ENCODE measurements at places on chromosomes 7 and 10.

DNA sequence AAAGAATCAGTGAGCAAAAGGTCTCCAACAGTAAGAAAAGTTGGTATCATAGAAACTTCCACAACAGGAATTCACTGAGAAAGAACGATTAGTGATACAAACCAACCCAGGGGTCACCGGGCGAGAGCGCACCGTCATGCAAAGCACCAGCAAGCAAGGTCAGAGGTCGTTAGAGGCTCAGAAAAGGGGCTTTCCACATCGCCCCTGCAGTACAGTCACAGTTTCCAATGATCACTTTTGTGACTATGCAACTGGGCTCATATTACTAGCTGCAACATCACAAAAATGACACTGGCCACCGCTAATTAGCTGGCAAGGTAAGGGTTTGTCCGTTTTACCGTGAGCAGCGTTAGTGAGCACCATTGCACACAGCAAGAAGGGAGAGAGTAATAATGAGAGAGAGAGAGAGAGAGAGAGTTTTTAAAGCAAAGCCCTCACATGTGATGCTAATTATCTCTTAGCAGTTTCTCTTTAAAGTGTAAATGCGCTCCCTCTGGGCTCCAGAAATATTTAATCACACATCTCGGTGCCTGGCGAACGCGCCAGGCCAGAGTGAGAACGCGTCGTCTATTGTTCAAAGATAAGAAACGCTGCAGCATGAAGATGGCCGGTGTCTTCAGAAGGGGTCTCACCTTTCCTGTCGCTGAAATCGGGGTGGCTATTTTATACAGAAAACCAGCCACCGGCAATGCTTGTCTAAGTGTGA lies 237.5 kb downstream of the DNAJB6 start:
- DNase-seq = no peak

- DNase-seq = no peak
These were observed 181.7 kb downstream of the PARD3 start for GRCh38 chr10:34633374-34633773.

GRCh38 chr10:29663718-29664117 lies 28.9 kb upstream of the SVIL start:
- DNase-seq = no peak

DNA sequence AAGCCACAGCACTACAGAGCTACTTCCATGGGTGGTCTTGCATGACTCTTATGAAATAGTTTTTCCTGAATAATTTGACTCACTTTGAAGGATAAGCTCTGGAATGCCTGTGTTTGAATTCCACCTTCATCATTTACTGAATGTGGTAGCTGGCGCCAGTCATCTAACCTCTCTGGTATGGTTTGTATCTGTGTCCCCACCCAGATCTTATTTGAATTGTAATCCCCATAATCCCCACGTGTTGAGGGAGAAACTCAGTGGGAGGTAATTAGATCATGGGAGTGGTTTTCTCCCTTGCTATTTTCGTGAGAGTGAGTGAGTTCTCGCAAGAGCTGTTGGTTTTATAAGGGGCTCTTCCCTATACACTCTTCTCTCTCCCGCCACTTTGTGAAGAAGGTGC lies 11.2 kb upstream of the SLC13A1 start:
- no peak for DNase-seq

All from dorsolateral prefrontal cortex (tissue), 122 donors.